ENCODE measurements at places on chromosomes 1 and 21.
A peak's percentile ranks its signal among the peaks of the same experiment; 100 is the strongest.

- DNase-seq = no peak
Measured at GRCh38 chr1:154493276-154493675, 8.7 kb upstream of the TDRD10 start.

GRCh38 chr1:19325368-19325957 lies 13.3 kb downstream of the SLC66A1 start:
- DNase-seq = no peak

GRCh38 chr1:209435654-209436566 lies 147.6 kb upstream of the CAMK1G start:
- DNase-seq = peak; percentile 45

GRCh38 chr1:243253926-243254232 lies 1.2 kb downstream of the CEP170 start:
- DNase-seq = no peak

DNA sequence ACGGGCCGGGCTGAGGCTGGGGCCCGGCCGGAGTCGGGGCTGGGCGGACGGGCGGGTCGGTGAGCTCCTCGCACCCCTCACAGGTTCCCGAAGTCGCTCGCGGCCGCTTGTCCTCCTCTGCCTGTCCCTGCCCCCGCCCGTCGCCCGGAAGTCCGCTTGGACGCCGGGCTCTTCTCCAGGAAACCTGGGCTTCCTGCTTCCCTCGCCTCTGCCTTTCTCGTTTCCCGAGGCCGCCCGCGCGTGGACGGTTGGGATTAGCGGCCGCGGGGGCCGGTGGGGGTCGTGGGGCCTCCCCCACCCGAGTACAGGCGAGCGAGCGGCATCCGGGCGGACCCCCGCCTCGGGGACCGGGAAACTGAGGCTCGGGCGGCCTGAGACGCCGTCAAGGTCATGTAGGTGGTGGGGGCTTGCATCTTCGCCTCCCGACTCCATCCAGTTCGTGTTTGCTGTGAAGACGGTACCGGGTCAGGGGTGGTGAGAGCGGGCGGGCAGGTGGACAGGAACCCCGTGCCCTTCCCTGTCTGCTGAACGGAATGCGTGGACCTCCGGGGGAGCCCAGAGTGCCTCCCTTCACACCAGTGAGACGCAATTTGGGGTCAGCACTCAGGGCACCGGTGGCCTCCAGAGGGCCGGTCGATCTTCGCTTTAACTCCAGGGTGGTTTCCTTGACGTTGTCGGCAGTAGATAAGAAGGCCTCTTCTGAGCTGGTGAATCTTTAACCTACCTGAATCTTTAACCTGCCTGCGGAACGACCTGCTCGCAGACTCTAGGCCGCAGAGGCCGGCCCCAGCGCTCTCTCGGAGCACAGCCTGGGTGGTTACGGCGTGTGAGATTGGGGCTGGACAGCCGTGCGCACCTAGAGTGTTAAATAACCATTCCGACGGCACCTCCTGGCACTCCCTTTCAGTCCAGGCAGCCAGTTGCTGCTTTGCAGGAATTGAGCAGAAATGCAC lies 686 bp downstream of the ARF1 start:
- no peak for DNase-seq

DNA sequence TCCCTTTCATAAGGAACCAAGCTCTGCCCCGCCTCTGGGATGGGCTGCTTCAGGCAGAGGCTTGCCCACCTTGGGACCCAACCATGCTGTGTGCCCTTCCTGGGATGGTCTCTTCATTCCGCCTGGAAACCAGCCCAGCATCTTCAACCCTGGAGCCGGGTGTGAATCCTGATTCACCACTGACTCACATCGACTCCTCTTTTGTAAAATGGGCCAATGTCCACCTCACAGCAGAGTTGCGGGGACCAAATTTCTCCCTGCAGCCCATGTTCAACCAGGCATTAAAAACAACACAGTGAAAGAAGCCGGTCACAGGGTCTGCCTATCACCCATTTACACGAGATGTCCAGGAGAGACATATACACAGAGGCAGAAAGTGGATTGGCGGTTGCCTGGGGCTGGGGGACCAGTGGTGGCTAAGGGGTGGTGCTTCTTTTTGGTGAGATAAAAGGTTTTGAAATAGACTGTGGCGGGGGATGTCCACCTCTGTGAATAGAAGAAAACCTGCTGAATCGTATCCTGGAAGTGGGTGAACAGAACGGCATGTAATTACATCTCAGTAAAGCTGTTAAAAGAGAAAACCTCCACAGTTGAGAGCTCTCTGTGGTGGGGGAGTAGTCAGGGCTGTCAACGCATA lies 6.9 kb upstream of the GPR153 start:
- DNase-seq = no peak

GRCh38 chr1:33606272-33606671 lies 133.8 kb downstream of the ZSCAN20 start:
- DNase-seq = no peak

DNA sequence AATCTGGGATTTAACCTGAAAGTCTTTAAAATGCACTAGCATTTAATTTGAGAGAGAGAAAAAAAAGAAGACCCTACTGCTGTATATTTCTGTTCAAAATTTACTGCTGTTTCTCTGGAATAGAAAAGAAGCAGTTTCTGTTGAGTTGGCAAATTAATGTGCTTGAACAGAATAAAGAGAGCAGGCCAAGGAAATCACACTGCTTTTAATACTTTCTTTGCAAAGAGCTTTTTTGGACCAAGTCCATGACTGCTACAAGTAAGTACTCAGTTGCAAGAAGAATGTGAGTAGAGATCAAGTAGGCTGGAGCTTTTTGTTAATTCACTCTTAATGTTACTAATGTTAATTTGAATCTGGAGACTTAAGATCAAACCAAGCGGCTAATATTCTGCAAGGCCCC lies 336.2 kb upstream of the SGIP1 start:
- no peak for DNase-seq

DNA sequence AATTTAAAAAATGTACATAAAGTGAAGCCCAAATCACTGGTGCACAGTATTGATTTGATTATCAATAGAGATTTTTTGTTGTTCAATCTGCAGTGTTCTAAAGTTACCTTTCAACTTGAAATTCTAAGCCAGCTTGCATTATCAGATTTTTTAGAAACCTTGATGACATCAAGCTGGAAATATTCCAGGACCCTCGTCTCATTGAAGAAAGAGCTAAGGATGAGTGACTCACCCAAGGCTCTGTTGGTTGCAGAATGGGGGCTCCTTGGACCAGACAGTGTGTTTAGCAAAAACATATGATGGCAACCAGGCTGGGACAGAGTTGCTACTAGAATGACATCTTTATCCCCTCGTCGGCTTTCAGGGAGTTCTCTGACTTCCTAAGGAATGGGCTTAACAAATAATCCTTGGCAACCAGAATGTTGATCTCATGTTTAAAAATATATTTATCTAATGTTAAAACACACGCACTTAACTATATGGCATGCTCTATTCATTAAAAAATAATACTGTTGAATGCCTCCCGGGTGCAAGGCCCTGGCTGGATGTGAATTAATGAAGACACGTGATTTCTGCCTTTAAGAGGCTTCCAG lies 79.7 kb downstream of the RUNX3 start:
- DNase-seq = no peak

DNA sequence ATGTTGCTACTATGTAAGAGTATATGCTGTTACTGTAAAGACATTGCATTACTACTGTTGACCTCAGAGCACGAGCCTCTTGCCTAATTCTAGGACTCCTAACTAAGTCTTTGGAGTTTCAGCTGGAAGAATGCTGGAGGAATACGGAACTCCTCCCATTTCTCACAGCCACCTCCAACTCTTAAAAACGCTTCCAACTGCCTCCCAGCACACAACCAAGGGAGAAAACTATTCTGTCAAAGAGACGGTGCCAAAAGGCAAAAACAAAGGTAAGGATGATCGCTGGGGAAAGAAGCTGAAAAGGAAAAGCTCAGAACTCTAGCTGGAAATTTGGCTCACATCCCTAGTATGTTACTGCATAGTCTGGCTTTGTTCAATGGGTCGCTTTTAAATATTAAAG lies at the start of gene FMO2:
TSS of gene FMO2 (plus strand) at position 210 of the 400 bp plus-strand sequence. CDS start 414 bp downstream, outside the sequence.
- DNase-seq = no peak

GRCh38 chr1:32045772-32046171 lies 27.0 kb upstream of the TMEM39B start:
- no peak for DNase-seq

GRCh38 chr1:51058858-51059257 lies 43.2 kb upstream of the C1orf185 start:
- DNase-seq = no peak

DNA sequence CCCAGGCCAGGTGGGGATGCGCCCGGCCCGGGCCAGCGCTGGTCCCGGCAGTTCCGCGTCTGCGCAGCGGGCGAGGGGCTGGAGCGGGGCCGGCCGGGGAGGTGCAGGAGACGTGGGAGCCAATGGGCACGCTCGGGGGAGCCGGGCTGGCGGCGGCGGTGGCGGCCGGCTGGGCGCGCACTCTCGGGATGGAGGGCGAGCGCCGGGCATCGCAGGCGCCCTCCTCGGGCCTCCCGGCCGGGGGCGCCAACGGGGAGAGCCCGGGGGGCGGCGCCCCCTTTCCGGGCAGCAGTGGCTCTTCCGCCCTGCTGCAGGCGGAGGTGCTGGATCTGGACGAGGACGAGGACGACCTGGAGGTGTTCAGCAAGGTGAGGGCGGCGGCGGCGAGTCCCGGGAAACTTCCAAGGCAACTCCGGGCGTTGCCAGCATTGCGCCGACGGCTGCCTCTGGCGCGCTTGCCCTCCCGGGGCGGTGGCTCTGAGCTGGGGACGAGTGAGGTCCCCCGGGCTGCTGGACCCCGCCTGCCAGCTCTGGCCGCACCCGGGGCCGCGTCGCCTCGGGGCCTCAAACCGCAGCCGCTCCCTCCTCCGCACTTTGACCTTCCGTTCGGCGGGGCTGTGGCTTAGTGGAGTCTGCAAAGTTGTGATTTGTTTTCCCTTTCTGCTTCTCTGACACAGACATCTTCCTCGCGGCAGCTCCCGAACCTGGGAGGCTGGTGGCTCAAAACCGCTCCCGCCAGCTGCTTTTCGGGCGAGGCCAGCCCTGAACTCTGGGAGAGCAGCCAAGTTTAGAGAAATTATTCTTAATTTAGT lies at the start of gene SNX7:
TSS of gene SNX7 (plus strand) at position 178 of the 812 bp plus-strand sequence. CDS start at position 189, 11 bp downstream.
- no peak for DNase-seq

DNA sequence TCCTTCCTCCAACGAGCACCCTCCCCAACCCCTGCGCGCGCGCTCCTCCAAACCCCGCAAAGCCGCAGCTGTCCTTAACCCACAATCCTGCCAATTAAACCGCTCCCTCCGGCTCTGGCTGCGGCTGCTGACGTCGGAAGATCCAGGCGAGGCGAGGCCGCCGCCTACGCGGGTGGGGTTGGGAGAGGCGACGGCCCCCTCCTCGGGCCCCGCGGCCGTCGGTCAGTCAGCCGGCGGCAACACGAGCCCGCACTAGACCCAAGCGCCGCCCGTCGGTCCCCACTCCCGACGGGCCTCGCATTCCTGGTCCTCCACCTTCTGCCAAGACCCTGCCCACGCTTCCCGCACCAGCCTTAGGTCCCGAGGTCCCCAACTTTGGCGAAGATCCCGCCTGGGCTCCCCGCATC lies 75.4 kb downstream of the VWA5B1 start:
- DNase-seq = no peak

GRCh38 chr21:45887120-45887611 lies 94.4 kb upstream of the COL6A1 start:
- DNase-seq = no peak

GRCh38 chr1:150009604-150010392 lies 728 bp downstream of the OTUD7B start:
- no peak for DNase-seq

DNA sequence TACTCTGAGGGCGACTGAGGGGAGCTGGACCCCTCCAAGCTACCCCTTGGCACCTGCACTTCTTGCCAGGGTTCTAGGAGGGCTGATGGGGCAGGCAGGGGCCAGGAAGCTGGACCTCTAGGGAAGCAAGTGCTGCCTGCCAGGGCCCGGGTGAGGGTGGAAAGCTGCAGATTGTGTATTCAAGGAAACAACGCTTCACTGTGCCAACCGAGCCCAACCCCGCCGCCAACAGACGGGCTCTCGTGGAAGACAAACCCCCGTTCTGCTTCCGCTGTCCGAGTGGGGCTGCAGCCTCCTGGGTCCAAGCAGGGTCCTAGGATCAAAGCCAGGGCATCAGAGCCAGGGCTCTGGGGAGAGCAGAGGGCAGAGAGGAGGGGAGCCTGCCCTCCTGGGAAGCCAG lies 3.2 kb downstream of the EFHD2 start:
- DNase-seq = no peak

DNA sequence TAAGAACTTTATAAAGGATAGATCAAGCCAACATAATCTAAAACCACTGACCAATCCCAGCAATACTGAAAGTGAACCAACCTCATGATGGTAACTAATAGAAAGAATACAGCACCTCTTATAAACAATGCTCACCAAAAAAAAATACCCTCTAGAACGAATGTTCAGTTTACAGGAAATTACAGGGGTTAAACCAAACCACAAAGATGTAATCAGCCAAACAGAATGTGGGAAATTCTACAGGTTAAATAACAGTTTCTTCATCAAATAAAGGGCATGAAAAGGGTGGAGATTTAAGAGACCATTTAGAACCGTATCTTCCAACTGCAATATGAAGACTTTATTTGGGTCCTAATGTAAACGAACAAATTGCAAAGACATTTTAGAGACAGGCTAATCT lies 30.4 kb downstream of the ARID4B start:
- DNase-seq = no peak

GRCh38 chr1:186438567-186438966 lies 22.3 kb downstream of the PDC start:
- DNase-seq = no peak

DNA sequence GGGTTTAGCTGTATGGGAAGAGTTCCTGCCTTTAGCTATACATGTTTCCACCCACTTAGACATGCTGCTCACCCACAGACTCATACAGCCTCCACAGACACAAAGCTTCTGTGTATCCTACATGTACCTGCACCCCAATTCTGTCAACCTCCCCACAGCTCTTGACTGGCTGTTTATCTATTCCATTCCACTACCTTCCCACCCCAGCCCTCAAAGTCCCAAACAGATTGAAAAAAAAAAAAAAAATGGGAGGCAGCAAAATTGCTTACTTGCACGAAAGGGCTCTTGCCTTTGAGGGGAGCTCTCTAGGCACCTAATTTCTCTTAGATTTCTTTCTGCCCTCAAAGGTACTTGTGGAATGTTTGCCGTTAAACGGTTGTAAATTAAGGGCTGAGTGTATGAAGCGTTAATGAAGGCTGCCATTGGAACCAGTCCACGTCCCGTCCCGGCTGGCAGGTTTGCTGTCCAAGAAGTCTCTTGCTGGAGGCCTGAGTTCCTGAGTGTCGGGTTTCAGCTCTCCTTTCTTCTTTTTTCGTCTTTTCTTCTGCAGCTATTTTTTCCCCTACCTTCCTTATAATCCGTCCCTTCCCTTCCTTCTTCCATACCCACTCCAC lies 43.6 kb downstream of the PBX1 start:
- DNase-seq = no peak

- DNase-seq = no peak
Measured at GRCh38 chr1:13699510-13699909, 478 bp upstream of the PRDM2 start.

GRCh38 chr1:151157067-151157531 lies 650 bp downstream of the TNFAIP8L2 start:
- DNase-seq = no peak

GRCh38 chr21:26837539-26837938 lies 7.7 kb downstream of the ADAMTS1 start:
- no peak for DNase-seq

GRCh38 chr1:156582388-156583017 lies 3.0 kb downstream of the TTC24 start:
- no peak for DNase-seq

Data from NCI-H1436 treated with DMSO at 0.1 percent for 48 hours (cell line).